Sciatic nerve (tissue), 2 donors: ENCODE measurements at places on chromosomes 4 and X. TPM values are rescaled to one million over a fixed set of nuclear protein-coding genes. Genes with fewer than 3 reads are reported as not detected.

DNA sequence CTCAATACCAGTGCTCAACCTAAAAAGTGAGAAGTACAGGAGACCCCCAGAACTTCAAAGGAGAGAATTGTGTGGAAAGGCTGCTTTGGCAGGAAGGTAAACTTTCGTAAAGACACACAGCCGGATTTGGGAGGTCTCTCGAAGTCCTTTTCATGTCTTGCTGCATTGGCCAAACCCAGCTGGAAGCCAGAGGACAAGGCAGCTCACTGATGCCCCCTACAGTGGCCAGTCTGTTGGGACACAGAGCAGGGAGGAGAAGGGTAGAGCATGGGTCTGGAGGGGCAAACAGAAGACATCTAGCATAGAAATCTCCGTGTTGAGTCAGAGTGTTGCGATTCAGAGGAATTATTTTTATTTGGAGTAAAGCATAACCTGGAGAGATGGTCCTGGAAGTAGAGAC lies 198.9 kb downstream of the ANK2 start:
- DNase-seq: no peak

The RNF175 gene
- 2.3 TPM for total RNA-seq

- no peak for DNase-seq
Observed at GRCh38 chr4:114600672-114601071, 2.1 kb downstream of the UGT8 start.

DNA sequence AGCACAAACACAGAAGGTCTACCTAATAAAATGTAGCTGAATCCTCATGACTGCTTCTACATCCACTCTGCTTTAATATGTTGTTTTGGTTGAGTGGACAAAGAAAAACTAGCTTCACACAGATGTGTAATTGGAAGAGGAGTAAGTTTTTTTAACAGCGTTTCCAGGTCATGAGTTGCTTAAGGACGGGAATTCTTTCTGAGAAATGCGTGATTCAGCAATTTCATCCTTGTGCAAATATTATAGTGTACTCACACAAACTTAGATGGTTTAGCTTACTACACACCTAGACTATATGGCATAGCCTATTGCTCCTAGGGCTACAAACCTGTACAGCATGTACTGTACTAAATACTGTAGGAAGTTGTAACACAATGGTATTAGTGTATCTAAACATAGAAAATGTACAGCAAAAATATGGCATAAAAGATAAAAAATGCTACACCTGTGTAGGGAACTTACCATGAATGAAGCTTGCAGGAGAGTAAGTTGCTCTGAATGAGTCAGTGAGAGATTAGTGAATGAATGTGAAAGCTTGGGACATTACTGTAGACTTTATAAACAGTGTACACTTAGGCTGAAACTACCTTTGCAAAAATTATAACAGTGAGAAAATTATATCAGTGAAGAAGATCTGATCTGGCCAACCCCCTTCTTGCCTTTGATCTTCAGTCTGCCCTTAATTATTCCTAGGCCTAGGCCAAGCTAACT lies 70.8 kb upstream of the IL15 start:
- DNase-seq: no peak

- DNase-seq: no peak
Observed at GRCh38 chrX:5898463-5898862, 330.2 kb downstream of the NLGN4X start.

- DNase-seq: no peak
Observed at GRCh38 chr4:87041141-87041540, 106.3 kb downstream of the AFF1 start.

The LNX1 gene
- 7.9 TPM for total RNA-seq

The TMSB4X gene
- 3,078 TPM for total RNA-seq

GRCh38 chrX:96722781-96723180 lies 38.1 kb downstream of the DIAPH2 start:
- no peak for DNase-seq

- no peak for DNase-seq
Observed at GRCh38 chr4:150827226-150827625, 187.9 kb downstream of the LRBA start.

GRCh38 chr4:80184825-80185756 lies 12.2 kb upstream of the PRDM8 start:
- DNase-seq: no peak

GRCh38 chr4:175412746-175413145 lies 399.3 kb downstream of the GPM6A start:
- no peak for DNase-seq

DNA sequence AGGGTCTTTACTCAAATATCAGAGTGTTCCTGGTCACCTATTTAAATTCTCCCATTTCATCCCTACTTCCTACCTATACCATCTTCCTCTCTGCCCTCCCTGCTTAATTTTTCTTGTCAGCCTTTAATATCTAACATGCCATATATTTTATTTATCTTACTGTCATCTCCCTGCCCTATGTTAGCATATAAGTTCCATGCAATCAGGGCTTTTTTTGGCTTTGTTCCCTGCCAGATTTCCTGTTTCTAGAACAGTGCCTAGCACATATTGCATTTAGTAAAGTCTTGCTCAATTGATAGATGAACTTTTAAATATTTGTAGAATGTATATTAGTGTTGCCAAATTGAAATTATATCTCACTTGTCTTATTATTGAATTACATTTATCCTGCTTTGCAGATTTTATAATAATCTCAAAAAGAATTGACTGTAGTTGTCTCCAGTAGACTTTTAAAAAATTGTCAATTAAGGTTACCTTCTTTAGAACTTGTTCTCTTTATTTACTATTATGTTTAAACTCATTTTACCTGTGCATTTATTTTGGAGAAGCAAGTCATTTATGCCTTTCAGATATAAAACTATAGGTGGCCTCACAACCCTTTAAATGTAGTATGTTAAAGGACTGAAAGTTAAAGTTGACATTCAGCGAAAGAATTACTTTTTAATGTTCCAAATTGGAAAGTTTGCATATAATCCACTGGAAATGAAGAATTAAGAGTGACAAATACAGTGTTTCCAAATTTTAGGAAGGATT lies 108.2 kb upstream of the BMPR1B start:
- no peak for DNase-seq

GRCh38 chr4:147782087-147782781 lies 50.3 kb downstream of the ARHGAP10 start:
- no peak for DNase-seq

DNA sequence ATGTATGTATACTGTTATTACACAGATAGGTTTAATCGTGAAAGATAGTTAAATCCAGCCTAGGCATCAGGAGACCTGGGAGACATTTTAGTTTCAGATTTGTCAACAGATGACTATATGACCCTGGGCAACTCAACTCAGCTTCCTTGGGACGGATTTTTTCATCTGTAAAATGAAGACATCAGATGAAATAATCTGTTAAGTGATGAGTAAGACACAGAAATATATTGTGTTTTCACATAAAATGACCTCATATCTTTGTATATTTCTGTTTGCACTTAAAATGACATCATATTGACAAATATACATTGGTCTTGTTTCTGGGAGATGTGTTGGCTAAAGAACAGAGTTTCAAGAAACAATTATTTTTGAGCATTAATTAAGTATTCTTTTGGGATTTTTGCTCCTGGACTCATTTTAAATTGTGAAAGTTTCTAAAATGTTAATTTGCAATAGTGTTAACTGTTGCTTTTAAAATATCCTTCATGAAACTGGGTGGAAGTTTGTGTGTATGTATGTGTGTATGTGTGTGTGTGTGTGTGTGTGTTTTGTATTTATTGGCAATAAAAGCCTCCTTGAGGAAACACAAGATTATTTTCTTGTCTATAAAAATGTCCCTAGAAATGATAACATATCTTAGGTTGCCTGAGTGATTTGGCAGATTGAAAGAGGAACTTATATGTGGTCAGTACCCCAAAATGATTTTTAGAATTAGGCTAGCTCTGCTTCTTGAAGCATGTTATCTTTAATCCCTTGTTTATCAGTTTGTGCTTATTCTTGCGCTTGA lies 29.1 kb upstream of the MMAA start:
- DNase-seq: no peak

The GAGE12F gene
- total RNA-seq: not detected

DNA sequence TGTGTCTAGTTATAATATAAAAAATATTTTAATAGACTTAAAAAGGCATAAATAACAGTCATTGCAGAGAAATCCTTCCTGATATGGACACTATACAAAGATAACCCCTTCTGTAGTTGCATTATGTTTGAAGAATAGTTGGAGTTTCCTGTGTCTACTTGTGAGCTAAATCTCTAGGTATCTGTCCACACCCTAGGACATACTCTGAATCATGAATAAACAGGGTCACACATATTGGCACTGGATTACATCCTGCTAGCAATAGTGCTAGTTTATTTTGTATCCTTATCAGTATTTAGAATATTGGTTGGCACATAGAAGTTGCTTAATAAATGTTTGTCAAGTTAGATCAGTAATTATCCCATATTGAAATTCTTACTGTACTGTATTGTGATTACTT lies 173.9 kb downstream of the GRXCR1 start:
- DNase-seq: no peak

DNA sequence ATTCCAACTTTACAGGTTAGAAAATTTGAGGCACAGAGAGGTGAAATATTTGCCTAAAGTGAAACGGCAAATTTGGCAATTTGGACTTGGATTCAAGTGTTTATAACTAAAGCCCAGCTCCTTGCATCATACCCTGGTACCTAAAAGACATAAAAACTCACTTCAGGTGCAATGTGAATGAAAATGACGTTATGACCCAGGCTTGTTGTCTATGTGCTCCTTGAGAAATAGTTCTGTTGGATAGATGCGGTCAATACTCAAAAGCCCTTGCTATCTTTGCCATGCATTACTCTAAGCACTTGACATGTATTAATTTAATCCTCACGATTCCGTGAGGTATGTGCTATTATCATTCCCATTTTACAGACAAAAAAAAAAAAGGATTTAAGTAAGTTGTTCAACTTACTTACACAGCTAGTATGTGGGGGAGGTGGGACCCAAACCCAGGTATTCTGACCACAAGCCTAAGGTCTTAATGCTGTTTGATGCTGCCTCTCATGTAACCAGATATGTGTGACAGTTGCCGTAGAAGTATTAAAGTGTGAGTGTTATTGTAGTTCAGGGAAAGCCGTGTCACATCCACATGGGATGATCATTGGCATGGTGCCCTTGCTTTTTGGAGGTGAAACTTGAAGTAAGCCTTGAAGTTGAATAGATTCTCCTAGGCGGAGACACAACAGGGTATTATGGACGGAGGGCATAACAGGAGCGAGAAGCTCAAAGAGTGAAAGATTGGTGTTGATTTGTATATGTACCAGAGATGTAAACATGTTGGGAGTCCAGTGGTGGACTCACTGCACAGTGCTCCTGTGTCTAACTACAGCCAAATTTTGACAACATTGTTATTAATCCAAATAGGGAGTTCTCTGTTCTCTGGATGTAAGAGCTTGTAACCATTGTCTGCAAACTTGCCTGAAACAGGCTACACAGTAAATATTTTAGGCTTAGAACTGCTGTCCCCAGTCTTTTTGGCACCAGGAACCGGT lies 3.1 kb downstream of the SCML1 start:
- no peak for DNase-seq

The SULT1B1 gene
- 1.3 TPM for total RNA-seq

DNA sequence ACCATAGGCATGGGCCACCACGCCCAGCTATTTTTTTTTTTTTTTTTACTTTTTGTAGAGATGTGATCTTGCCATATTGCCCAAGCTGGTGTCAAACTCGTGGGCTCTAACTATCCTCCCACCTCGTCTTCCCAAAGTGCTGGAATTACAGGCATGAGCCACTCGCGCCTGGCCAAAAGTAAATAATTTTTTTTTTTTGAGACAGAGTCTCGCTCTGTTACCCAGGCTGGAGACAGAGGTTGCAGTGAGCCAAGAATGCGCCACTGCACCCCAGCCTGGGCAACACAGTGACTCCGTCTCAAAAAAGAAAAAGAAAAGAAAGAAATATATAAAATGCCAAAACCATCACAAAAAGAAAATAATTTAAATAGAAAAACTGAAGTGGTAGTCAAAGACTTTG lies 18.4 kb upstream of the OPHN1 start:
- DNase-seq: no peak

DNA sequence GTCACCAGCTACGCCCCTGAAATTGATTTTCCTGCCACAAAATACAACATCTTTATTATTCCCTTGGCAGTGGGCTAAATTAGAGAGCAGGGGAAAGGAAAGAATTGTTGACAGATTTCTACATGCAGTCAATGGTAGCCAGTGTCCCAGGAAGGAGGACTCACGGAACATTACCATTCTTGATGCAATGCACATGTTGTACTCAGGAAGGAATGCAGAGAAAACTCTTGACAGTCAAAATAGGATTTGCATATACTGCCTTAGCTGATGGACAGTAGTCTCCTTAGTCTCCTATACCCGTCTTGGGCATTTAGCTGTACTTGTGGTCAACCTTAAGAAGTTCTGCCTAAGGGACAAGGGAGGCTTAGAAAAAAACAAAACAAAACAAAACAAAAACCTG lies 158.0 kb upstream of the GYPA start:
- DNase-seq: no peak

The VCX gene
- not detected for total RNA-seq

DNA sequence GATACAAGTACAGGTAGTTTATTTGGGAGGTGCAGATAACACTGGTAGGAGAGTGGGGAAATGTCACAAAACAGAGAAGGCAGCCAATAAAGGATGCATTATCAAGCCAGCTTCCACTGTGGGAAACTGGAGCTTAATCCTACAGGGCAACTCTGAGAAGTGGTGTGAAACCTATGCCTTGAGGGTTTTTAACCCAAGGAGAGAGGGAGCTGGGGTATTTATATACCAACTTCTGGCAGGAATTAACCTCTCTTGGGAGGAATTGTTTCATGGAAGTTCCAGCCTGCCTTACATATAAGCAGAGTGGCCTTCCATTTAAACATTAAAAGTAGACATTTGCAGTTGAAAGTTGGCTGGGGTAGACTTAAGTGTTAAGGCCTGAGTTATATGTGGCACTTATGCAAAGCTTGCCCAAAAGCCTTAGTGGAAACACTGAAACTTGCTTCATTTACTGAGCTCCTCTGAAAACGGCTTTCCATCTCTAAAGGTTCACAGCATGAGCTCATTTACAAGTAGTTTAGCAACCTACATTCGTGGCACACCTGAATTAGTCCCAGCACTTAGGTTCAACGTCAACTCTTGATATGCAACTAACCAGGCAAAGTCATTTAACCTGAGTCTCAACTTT lies 19.2 kb downstream of the MAGEB17 start:
- DNase-seq: no peak

DNA sequence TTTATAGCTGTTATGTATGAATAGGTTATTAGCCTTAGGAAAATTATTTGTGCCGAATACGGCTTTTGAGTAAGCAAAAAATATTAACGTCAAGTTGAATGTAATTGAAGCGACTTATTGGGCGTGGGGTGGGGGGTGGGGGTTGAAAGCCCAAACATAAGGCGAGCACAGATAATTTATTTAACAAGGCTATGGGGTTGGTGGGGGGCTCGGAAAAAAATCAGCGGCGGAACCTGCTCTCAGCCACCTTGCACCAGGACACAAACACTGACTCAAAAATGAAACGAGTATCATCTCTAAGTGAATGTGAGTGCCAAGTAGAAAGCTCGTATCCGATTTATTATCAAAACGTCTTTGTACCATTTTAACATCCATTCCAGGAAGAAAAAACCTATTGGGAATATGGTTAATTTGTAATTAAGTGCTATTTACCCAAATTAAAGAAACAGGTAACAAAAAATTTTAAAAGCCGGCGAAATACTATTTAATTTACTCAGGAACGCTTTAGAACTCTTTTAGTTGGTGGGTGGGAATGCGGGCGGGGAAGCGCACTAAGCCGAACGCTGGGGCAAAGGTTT lies 902 bp upstream of the LARP1B start:
- no peak for DNase-seq

The MID1 gene
- 33.0 TPM for total RNA-seq

The FMR1NB gene
- not detected for total RNA-seq

The NKAP gene
- 9.6 TPM for total RNA-seq
